ENCODE measurements at places on chromosomes 5 and 9.

GRCh38 chr9:69045821-69046220 is 10.3 kb downstream of the FXN start:
- no peak for DNase-seq

- peak; percentile 28 for DNase-seq
These were observed 24.1 kb downstream of the AHRR start for GRCh38 chr5:345404-346195.

DNA sequence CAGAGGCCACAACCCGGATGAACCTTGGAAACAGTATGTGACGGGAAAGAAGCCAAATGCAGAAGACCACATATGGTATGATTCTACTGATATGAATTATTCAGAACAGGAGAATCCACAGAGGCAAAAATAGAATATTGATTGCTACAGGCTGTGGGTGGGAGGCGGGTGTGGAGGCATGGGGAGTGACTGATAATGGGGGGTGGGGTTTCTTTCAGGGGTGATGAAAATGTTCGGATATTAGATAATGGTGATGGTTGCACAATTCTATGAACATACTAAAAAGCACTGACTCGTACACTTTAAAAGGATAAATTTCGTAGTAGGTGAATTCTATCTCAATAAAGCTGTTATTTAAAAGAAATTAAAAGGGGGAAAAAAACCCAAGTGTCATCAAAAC is 10.7 kb downstream of the IL4 start:
- no peak for DNase-seq

DNA sequence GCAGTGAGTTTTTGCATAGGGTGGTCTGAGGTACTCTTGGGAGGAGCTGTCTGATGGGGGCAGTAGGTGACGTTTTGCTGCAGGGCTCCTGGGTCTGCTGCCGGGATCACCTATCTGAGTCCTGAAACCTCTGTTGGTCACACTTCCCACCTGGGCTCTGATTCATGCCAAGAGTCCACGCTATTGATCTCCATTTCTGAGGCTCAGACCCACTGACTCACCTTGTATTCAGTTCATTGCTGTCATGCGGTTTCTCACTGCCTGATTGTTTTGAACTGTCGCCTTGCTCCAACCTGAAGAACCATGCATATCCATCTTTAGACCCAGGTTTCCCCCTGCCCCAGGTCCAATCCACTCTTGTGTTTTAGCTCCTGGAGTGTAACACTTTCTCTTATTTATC is 101.3 kb downstream of the NPR3 start:
- no peak for DNase-seq

- DNase-seq: no peak
These were observed 352.3 kb downstream of the TMEM161B start for GRCh38 chr5:87916320-87916719.

DNA sequence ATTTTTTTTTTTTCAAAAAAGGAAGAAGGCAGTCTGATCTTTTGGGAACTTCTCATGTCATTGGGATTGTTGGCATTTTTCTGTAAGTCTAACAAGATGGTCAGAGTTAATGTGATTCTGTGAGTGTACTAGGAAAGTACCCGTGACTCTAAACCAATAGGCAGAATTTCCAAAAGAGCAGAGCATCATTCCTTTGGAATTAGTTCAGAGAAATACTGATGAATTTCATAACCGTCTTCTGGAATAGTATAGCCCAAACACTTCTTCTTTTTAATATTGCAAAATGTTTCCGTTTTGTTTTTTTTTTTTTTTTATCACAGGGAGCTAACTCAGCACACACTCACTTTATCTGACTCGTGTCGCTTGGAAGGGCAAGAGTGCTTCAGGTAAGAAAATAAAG is 407.4 kb downstream of the DTWD2 start:
- no peak for DNase-seq

DNA sequence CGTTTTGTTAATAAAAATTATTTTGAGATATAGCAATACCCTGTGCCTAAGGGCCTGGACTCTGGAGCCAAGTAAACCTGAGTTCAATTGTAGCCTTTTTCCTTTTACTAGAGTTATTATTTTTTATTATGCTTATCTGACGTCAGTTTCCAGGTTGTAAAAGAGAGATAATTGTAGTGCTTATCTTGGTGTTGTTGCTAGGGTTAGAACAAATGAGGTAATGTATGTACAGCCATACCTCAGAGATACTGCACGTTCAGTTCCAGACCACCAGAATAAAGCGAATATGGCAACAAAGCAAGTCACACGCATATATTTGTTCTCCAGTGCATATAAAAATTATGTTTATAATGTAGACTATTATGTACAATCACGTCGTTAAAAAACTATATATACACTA is 215.0 kb downstream of the VPS13A start:
- no peak for DNase-seq

DNA sequence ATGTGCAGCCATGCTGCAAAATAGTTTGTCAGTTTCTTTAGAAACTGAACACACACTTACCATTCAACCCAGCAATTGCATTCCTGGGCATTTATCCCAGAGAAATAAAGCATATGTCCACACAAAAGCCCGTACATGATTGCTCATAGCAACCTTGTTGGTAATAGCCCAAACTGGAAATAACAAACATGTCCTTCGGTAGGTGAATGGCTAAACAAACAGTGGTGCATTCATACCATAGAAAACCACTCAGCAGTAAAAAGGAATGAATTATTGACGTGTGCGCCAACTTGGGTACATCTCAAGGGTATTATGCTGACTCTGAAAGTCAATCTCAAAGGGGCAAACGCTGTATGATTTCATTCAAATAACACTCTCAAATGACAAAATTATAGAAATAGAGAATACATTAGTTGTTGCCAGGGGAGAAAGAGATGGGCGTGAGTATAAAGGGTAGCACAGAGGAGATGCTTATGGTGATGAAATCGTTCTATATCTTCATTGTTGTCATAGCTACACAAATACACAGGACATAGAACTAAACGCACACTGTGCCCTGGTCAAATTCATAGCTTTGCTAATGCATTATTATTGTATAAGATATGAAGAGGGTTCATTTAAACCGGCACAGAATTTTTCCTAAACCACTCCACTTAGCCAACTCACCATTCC is 58.2 kb downstream of the DRD1 start:
- DNase-seq: no peak
